ENCODE measurements at places on chromosomes 13 and 19. TPM values are rescaled to one million over a fixed set of nuclear protein-coding genes. Genes with fewer than 3 reads are reported as not detected.

Gene CCDC70
- not detected for total RNA-seq

Gene LILRB2
- total RNA-seq = not detected

Gene AP1M1
- total RNA-seq = 66.0 TPM

Gene KIR3DL1
- total RNA-seq = not detected
